ENCODE measurements at places on chromosomes 5 and 9. TPM values are rescaled to one million over a fixed set of nuclear protein-coding genes. Genes with fewer than 3 reads are reported as not detected.

- DNase-seq = peak; percentile 37
Measured at GRCh38 chr9:91802391-91802790, 147.6 kb downstream of the ROR2 start.

- DNase-seq = no peak
Measured at GRCh38 chr9:69822116-69822750, 1.6 kb downstream of the CFAP95 start.

TAF11L8 gene
- not detected for total RNA-seq

DNA sequence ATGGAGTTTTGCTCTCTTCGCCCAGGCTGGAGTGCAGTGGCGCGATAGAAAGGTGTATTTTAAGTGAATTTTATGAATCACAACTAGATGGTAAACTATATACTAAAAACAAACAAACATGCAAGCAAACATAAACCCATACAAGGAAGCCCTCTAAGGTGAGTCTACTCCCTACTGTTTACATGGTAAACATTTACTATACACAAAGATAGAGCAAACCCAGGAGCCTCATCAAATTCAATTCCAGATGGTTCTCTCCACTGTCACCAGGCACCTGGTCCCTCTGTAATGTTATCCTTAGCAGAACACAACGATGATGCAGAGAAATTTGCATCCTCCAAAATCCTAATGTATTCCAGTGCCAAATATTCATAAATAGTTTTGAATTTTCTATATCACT lies 17.9 kb downstream of the ANKH start:
- no peak for DNase-seq

DNA sequence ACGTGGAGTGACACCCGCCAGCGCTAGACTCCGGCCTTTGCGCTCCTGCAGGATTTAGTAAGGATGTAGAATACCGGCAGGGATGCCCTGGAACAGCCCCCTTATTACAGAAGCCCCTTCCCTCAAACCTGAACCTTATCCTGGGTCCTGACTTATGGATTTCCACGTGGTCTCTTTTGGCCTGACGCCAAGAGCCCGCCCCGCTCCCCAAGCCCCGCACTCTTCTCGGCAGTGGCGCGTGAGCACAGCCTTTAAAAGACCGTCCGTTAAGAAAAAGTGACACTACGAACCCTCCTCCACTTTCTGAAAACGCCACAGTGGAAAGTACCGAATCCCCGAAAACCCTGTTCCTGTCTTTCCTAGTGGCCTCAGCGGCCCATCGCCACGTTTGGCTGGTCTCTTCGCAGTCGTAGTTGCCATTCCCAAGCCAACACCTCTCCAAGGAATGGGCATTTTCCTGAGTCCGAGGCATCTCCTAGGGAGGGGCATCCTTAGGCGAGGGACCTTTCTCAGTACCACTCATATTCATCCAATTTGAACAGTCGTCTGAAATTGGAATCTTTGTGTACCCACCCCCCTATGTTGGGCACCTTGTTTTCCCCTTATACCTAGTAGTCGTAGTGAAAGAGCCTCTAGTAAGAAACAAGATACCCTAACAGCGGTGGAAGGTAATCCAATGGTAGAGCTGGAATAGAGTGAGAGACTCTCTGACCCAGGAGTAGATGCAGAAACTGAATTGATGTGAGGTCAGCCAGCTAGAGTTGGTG lies 732 bp upstream of the MCIDAS start:
- no peak for DNase-seq

DNA sequence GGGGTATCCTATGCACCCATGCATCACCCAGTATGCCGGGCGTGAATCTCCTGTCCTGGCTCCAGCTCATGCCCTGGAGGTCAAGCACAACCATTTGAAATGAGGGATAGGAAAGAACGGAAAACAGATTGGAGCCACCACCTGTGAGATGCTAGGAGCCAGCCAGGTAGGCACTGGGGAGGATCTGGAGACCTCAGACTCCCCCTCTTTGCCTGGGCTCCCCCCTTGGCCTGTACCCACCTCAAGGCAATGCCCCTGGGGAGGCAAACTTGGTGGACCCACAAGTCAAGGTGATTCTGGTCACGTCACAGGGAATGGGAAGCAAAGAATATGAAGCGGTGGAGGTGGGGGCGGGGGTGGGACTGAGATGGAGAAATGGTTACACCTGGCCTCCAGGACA lies 92.6 kb downstream of the PAX5 start:
- no peak for DNase-seq

DNA sequence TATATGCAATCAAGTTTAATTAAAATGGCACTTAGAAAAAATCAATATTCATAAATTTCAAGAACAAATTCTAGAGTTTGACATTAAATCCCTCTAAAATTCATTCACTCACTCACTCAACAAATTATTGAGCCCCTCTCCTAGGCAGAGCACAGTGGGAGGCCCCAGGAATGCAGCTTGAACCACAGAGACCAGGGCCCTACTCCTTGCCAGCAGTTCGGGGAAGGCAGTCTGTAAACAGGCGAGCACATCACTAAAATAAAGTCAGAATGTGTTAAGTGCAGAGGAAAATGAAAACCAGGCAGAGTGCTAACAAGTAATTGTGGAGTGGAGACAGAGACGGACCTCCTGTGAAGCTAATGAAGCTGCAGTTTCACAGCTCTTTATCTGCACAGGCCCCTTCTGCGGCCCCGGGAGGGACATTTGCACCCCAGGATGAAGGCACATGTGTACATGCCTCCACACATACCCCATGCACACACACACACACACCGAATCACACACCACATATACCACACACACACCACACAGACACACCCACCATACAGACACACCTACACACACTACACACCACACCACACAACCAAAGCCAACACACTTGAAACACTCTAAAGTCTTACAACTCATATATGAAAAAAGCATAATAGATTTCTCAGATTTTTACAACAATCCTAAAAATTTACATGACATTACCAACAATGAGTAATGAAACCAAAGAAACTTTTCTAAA lies 40.5 kb downstream of the BHMT start:
- no peak for DNase-seq

GRCh38 chr5:38660194-38660668 lies 103.8 kb upstream of the LIFR start:
- DNase-seq = no peak

GRCh38 chr5:72662305-72662704 lies 154.2 kb upstream of the TNPO1 start:
- no peak for DNase-seq

DNA sequence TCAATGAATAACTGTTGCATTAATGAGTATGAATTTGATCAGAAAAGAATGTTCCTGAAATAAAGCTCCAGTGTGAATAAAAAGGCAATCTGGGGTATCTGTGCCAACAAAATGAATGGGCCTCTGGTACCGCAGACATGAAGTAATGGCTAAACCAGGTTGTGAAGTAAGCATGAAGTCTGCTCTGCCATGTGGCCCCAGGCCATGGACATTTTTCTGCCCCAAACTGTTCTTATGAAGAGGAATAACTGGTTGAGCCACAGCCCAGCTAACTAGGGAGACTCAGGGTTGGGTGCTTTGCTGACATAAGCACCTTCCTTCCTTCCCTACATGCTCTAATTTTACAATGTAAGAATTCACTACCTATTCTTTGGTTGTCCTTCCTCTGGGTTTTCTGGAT lies 147.4 kb upstream of the LRRTM2 start:
- peak; percentile 48 for DNase-seq

DNA sequence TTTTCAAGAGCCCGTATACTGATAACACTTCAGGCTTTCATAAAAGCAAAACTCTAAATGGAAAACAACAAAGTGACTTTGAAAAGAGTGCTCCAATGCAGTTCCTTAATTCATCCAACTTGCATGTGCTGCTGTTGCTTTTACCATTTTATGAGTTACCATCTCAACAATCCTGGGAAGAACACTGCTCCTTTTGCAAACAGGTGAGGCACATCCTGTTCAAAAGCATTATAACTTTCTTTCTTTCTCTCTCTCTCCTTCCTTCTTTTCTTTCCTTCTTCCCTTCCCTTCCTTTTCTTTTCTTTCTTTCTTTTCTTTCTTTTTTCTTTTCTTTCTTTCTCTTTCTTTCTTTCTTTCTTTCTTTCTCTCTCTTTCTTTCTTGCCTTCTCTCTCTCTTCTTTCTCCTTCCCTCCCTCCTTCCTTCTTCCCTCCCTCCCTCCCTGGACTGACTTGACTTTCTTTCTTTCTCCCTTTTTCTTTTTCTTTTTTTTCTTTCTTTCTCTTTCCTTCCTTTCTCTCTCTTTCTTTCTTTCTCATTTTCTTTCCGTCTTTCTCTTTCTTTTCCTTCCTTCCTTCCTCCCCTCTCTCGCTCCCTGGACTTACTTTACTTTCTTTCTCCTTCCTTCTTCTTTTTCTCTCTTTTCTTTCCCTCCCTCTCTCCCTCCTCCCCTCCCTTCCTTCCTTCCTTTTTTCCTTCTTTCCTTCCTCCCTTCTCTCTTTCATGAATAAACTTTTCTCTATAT lies 11.2 kb upstream of the PARP8 start:
- DNase-seq = no peak

LVRN gene
- total RNA-seq = 4.2 TPM

TMEFF1 gene
- total RNA-seq = not detected

GRCh38 chr5:147384346-147385193 lies 125.3 kb downstream of the DPYSL3 start:
- no peak for DNase-seq

GRCh38 chr9:89455356-89455824 lies 42.5 kb downstream of the SEMA4D start:
- no peak for DNase-seq

DNA sequence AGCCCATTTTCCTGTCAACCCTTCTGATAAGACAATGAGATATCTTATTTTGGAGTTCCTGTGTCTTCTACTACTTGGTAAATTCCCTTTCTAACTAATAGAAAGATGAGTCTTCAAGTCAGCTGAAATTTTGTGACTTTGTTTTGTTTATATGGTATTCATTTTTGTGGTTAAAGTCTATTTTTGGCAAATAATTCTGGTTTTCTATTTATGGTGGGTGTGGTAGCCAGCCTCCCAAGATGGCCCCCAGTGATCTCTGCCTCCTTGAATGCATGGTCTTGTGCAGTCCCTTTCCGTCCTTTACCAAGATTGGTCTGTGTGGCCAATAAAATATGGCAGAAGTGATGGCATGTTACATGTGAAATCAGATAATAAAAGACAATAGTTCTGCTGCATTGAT lies 91.5 kb downstream of the NR3C1 start:
- no peak for DNase-seq

DNA sequence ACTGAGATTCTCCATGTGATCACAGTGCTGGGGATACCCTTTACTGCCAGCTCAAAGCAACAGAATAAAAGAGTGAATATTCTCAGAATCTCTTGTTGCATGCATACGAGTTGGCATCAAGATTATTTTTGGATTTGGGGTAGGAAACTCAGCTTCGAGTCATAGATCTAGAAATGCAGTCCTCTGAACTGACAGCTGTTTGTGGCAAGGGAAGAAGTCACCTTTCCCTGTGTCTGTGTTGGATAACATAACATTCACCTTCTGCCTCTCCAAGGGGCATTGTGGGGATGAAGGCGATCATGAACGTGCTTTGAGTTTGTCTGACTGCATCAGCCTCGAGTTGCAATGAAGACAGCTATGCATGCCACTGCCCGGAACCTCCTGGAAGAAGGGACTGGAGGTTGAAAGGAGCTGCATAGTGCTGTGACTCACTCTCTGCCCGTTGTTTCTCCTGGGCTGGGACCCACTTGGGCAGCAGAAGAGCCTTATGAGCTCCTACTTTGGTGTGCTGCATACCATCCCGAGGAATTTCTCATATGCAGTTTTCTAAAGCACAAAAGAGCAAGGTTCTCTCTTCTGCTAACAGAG lies 231.7 kb downstream of the ARHGAP26 start:
- DNase-seq = no peak

GRCh38 chr5:143664623-143665022 lies 147.3 kb upstream of the HMHB1 start:
- DNase-seq = no peak

OSMR gene
- total RNA-seq = 52.4 TPM

SLC34A3 gene
- not detected for total RNA-seq

TLX3 gene
- not detected for total RNA-seq

DNA sequence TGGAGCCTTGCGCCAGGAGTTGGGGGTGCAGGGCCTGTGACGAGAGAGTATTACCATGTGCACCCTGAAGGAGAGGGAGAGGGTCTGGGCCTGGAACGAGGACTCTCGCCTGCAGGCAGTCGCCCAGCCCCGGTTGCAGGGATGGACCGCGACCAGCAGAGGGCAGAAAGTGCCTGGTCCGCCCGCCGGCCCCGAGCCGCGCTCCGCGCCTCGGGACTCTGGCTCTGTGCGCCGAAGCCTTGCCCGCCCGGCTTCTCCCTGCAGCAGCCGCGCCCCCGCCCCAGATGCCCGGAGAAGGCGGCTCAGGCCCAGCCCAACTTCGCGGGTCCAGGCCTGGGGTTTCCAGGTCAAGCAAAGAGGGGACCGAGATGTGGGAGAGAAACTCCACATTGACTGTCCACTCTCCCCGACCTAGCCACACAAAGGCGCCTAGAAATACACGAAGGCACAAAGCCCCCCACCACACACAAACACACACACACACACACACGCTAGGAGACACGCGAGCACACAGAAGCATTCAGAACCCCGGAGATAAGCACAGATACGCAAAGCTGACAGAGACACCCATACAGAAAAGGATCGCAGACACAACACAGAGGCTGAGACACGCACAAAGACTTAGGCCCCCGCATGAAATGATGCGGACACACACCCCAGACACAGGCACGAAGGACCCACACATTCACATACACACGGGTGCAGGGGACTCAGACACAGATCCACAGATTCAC lies 2.0 kb upstream of the LMX1B start:
- DNase-seq = no peak

GRCh38 chr5:166363087-166363760 lies 1928.2 kb upstream of the WWC1 start:
- DNase-seq = no peak

WHRN gene
- 3.9 TPM for total RNA-seq

FSTL4 gene
- total RNA-seq = 0.11 TPM

GLDC gene
- 0.64 TPM for total RNA-seq

DNA sequence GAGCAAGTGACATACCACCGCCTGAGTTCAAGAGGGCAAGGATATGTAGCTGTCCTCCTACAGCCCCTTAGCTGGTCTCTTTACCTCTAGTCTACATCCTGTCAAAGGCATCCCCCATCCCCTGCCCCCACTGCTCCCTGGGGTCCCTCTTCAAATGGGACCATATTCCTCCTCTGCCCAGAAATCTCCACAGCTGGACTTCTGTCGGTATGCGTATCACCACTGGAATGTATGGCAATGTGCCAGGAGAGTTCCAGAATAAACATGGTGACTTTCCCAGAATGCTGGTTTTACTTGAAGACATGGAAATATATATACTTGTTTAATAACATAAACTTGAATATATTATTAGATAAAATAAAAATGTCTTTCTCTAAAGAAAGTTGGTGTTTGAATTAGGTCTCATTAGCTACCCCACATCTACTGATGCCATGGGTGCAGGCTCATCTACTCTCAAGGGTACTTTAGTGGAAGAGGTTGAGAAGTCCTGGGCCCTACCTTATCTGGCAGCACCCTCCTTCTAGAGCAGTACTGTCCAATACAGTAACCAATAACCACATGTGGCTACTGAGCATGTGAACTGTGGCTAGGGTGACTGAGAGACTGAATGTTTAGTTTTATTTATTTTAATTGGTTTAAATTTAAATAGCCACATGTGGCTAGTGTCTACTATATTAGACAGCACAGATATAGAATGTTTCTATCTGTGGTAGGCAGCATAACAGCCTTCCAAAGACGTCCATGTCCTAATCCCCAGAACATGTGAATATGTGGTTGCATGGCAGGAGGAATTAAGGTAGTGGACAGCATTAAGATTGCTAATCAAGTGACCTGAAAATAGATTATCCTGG lies 181.7 kb upstream of the SLC30A5 start:
- DNase-seq = no peak

All from ascending aorta (tissue), 2 donors.